Activated CD4-positive, alpha-beta T cell treated with anti-CD3 and anti-CD28 coated beads, Interleukin-2, amount 50 U/mL, for 4 hours (primary cell): ENCODE measurements at places on chromosomes 3 and 15.

GRCh38 chr15:84983711-84984110, 2.1 kb downstream of the PDE8A start:
- no peak for DNase-seq

DNA sequence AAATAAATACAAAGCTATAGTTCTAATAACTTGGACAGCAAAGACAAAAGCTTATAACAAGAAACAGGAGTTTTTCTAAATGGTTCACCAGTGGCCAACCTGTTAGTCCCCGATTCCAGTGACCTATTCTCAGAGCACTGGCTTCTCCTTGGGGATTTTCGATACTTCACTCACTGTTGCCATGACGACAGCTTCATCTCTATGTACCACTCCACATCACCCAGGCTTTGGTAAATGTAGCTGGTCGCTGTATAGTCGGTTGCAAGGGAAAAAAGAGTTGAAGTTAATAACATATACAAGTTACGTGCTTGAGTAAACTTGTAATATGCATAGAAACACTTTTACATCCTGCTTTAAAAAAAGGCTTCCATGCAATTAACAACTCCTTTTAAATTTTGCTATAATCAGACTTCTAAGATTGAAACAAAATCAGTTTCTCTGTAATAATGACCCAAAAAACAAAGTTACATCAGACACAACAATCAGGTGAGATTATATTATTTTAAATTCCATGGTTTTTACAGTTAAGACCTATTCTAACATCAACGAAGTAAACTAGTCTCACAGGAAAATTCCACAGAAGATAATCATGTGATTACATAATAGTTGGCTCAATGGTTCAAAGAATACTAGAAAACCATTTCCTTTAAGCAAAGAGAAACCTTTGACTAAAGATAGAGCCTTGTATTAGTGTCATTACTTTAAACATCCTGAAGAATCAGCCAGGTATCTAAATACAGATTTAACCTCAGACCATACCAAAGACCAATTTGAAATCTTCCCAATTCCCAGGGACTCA, 2.9 kb downstream of the CCNL1 start:
- DNase-seq = no peak

DNA sequence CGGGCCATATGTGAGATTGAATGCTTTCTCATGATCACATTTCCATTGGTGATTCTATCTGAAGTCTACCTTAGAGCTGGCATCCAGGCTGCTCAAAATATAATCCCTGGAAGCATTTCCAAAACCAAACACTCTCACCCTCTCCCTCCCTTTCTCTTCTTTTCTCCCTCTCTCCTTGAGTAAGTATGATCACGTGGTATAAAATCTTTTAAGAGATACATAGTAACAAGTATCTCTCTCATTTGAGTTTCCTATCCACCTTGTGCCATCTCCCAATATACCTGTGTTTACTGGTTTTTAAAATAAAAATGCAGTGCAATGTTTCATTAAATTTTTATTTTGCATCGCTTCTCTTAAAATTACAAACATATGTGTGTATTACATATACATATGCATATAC, 350.9 kb upstream of the KCNH8 start:
- DNase-seq = no peak

DNA sequence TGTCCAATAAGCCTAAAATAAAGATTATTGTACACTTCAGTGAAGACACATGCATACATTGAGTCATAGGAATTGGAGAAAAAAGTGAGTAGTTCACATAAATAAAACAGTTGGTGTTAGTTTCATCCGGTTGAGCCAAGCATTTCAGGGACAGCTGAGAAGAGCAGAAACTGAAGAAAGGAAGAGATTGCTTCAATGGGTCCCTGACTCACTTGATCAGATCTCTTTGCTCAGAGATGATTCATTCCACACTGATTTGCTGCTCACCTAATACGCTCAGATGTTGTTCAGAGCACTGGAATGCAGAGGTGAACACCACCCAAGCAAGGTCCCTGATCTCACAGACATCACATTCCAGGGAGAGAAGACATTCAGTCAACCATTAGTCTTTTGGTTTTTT, 93.7 kb downstream of the RAD18 start:
- no peak for DNase-seq

DNA sequence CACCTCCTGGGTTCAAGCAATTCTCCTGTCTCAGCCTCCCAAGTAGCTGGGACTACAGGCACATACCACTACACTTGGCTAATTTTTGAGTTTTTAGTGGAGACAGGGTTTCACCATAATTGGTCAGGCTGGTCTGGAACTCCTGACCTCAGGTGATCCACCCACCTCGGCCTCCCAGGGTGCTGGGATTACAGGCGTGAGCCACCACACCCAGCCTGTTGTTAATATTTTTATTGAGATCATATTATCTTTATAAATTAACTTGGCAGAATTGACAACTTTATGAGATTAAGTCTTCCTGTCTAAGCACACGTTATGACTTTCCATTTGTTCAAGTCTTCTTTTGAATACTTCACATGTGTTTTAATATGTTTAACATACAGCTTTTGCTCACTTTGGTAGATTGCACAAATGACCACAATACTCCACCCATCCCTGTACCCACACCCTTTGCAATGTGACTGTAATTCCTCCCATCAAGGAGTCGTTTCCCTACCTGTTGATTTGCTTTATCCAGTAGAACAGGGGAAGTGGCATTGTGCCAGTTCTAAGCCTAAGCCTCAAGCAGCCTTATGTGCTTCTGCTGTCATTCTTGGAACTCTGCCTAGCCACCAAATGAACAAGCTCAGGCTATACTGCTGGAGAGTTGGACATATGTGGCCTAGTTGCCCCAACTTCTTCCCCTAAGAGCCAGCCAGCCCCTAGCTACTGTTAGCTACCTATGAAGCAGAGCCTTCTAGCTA, 8.2 kb downstream of the XYLB start:
- no peak for DNase-seq

GRCh38 chr3:164364111-164364510, 714.2 kb downstream of the SI start:
- no peak for DNase-seq

- no peak for DNase-seq
These were observed 140.5 kb downstream of the TLE3 start for GRCh38 chr15:69957175-69957574.

GRCh38 chr3:102000620-102001209, 151.4 kb downstream of the NFKBIZ start:
- no peak for DNase-seq

DNA sequence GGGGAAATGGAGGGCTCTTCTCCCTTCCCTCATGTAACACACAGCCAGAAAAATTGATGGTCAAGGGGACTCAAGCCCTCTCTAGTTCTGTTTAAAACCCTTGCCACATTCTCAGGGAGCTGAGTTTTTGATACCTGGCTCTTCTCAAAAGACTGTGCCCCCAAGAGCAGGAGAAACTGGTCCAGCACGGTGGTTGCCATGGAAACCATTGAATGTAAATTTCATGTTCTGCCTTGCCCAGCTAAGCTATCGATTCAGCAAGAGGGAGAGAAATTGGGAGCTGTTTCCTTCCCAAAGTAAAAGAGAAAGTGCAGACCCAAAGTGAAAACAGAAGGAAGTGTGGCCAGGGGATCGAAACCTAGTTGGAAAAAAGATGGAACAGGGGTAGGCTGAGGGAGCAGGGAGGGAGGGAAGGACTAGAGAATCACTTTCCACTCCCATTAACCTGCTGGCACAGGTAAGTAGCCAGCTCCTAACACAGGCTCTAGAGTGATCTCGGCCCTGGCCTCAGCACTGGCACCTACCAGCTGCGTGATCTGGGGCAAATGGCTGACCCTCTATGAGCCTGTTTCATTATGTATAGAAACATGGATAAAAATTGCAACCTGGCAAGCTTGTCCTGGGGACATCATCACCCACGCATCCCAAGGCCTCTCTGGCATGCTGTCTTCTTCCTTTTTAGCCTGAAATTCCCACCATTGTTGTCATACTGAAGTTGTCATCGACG, 140.9 kb downstream of the TPRA1 start:
- DNase-seq = no peak

GRCh38 chr15:48520376-48521155, 124.9 kb downstream of the FBN1 start:
- DNase-seq = no peak

- DNase-seq = no peak
These were observed 220.0 kb upstream of the CGNL1 start for GRCh38 chr15:57156210-57156884.

GRCh38 chr3:155763870-155764463, 19.1 kb upstream of the PLCH1 start:
- no peak for DNase-seq

GRCh38 chr3:187292181-187292580, 644 bp upstream of the MASP1 start:
- DNase-seq = no peak

GRCh38 chr3:139128803-139129202, 84.1 kb upstream of the PRR23C start:
- no peak for DNase-seq

GRCh38 chr3:169809230-169809795, 3.4 kb upstream of the LRRIQ4 start:
- DNase-seq = no peak

DNA sequence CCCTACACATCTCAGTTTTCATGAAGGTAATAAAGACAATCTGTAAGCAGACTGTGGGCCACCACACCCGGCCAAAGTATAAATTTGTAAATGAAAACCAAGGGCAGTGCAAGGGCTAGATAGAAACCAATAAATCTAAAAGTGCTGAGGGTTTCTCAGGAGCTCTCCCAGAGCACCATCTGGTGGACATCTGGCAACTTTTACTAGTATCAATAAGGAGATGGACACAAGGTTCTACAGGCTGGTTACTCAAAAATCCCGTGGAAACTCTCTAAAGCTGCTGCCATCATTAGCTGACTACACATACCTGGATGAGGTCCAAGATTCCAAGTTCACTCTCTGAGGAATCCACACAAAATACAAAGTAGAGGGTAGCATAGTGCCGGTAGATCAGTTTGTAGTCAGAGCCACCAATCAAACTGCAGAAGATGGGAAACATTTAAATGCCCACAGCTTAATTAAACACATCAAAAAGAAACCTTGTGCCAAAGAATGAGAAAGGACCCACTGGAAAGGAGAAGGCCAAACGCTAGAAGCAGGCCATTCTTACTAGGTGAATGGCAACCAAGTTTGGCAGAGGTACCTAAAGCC, 5.5 kb downstream of the AP3S2 start:
- no peak for DNase-seq

GRCh38 chr3:168585544-168585943, 489.8 kb upstream of the GOLIM4 start:
- no peak for DNase-seq

GRCh38 chr3:37545479-37545878, 316.2 kb upstream of the CTDSPL start:
- no peak for DNase-seq

- DNase-seq = no peak
These were observed 11.1 kb upstream of the CELF6 start for GRCh38 chr15:72331021-72331420.

GRCh38 chr3:138845181-138845601, 10.5 kb upstream of the PIK3CB start:
- no peak for DNase-seq

DNA sequence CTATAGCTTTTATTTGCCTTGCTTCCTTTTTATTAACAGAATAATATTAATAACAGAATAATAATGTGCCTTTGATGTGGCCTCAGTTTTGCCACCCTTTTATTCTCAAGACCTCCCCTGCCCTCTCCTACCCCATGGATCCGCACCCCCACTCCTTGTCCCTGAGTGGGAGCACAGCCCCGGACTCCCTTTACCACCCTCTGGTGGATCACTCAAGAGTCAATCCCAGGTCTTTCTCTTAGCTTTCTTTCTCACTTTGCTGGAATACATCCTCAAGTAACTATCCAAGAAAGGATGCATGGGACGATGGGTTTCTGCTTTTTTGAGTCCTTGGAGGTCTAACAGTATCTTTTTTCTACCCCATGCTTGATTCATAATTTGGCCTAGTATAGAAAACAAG, 63.4 kb downstream of the KLF13 start:
- DNase-seq = no peak

DNA sequence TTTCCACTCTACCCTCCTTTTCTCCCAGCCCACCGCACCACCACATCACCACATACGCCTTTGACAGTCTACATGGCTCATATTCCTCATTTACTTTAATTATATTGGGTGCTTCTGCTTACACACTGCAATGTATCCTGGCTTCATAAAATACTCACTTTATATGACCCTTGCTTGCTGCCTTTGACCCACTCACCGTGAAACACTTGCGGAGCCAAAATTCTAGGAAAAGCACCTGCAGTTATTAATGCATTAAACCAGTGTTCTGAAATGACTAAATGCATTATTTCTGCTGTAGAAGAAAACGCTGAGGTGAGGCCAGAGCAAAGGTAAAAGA, 217.5 kb upstream of the ICE2 start:
- no peak for DNase-seq

DNA sequence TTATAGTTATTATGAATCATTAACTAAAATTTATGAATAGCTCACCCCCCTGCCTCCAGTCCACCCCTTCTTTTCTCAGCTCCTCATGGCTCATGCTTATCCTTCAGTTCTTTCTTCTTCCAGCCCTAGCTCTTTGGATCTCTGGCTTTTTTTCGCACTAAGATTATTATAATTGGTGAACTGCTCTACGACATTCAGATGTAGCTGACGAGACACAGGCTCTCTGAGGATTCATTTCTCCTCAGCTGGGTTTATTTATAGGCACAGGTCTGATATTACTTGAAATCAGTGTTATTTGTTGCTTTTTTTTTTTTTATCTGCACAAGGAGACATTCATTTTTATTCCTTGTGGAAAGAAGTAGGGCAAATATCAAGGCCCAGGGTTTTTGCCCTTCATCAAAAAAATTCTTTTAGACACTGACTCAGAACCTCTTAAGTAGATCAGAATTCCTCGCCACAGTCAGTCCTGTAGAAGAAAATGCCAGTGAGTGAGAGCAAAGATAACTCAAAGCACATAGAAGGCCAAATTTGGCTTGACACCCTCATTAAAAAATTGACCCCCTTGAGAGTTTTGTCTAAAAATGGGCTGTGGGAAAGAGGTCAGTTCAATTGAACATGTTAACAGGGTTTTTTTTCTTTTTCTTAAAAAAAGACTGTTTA, 106.6 kb downstream of the MYH15 start:
- DNase-seq = no peak

DNA sequence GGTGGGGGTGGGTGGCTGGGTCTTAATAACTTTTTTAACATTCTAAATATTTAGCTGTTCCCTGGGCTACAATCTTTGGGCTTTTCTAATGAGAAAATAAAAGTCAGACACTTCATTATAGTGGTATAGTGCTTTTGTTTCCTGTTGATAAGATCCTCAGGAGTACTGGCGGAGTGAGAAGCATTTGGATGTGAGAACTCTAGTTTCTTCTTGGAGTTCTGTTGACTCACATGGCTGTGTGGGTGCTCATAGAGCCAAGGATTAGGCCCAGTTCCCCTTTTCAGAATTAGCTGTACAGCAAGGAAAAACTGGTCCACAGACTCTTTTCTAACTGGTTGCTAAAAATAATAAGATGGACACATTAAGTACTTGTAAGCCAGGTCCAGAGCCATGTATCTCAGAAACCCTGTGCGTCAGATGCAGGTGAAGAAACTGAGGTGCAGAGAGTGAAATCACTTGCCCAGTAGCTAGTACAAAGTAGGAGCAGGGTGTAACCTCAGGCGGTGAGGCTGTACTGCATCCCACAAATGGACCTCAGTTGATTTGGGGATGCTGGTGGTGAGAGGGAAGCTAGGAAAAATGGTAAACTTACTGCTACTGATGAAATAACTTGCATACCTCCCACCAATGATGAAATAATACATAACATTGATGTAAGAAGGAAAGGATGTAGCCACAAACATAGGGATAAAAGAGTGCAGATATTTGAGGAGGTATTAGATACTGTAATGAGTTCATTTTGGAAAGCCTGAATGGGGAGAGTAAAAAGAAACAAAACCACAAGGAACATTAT, 2.3 kb downstream of the ITPR1 start:
- DNase-seq = no peak

- no peak for DNase-seq
These were observed 13.2 kb downstream of the IQCB1 start for GRCh38 chr3:121821421-121822199.
